Iris pigment epithelial cell (primary cell): ENCODE measurements at places on chromosomes 13 and 19.
A peak's percentile ranks its signal among the peaks of the same experiment; 100 is the strongest.

GRCh38 chr13:35747594-35747993 lies 271.1 kb upstream of the MAB21L1 start:
- DNase-seq: no peak

DNA sequence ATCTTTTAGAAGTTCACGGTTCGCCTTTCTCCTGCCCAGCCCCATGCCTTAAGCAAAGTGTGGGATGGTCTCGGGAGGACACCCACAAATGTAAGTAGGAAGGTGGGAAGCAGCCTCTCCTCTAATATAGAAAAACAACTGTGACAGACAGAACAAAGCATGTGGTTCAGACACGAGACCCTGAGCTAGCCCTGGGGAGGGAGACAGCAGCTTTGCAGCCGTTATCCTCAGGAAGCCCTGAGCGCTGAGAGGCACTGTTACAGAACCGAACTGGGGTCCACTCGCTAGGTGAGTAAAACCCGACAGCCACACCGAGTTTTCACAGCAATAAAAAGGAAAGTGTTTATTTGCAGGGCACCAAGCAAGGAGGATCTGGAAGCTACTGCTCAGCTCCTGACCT lies 210.6 kb downstream of the UQCRFS1 start:
- no peak for DNase-seq

DNA sequence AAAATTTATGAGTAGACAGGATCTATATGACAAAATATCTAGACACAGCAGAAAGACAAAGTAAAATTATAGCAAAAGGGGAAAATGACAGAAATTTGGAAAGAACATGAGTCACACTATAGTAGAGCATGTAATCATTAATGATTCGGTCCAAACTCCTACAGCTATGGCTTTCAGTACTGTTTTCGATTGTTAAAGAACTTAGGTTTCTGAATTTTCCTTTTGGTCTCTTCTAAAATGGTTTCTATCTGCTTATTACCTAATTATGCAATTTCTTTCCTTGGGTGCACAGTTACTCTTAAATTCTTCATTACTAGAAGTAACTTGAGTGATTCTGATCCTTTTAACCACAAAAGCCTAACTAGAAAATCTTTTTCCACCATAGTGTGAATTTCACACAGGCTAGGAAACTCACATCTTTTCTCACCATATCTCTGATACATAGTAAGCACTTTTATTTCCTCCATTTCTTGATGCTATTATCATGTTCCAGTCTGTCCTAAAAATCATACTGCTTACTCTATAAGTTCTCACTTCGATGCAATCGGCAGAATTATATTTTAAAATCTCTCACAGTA lies 1101.4 kb downstream of the PCDH9 start:
- no peak for DNase-seq

- DNase-seq: no peak
Observed at GRCh38 chr13:70484931-70485330, 376.7 kb upstream of the KLHL1 start.

- no peak for DNase-seq
Observed at GRCh38 chr13:86357106-86357505, 557.9 kb upstream of the SLITRK6 start.

DNA sequence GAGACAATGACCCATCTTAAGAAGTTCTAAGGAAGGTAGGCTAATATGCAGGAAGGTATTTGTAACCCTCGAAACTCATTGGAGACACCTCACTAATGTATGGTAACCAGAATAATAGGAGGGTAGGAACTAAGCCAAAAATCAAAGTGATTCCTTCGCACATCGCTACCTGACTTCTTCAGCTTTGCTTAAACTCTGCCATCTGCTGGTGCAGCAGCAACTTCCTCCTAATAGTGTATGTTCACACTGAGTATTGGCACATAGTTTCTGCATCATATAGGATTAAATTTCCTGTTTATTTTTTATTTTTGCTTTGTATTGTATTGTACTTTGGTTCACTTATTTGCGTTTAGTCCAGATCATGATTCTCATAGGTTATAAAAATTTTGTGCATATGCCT lies 676.2 kb downstream of the GPC5 start:
- no peak for DNase-seq

- no peak for DNase-seq
Observed at GRCh38 chr13:78998630-78999315, 339.8 kb upstream of the OBI1 start.

GRCh38 chr19:2561895-2562294 lies 86.0 kb downstream of the GADD45B start:
- DNase-seq: no peak

DNA sequence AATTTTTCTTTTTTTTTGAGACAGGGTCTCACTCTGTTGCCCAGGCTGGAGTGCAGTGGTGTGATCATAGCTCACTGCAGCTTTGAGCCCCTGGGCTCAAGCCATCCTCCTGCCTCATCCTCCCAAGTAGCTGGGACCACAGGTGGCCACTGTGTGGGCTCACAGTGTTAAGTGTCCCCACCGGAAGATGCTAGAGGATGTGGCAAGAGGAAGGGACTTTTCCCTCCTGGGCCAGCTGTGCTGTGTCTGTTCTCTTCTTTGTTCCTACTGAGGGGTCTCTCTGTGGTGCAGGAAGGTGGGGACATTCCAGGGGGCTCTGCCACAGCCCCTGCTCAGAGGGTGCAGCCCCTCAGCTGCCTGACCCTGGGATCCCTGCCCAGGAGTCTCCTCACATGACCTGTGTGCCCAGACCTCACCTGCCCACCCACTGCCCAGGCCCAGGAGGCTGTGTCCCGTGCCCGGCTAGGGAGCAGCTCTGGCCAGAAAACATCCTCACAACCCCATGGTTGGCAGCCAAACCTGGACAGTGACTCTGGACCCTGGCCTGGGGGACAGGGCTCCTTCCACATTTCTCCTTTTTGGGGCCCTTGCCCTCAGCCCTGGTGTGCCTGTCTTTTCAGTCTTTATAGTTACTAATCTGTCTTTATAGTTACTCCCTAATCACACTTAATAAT lies 14.4 kb upstream of the ANKRD10 start:
- DNase-seq: no peak

GRCh38 chr13:113448885-113449692 lies 4.2 kb downstream of the ADPRHL1 start:
- no peak for DNase-seq

DNA sequence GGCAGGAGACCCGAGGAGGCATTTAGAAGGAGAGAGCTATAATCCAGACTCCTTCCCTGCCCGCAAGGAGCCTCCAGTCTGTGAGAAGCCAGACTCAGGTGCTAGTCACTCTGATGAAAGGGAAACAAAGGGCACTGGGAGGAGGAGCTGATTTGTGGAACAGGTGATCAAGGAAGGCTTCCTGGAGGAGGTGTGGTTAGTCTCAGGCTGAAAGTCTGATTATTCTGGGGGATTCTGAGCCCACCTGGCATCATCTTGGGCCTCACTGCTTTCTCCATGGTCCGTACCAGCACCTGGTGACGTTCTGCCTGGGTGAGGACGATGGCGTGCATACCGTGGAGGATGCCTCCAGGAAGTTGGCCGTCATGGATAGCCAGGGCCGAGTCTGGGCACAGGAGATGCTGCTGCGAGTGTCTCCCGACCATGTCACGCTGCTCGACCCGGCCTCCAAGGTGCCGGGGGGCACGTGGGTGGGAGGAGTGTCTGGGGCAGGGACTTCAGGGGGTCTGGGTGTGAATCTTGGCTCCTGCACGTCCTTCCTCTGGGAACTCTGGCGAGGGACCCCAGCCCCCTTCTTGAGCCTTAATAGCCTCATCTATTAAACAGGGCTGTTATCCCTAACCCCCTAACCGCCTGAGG lies 3.9 kb downstream of the EPS8L1 start:
- DNase-seq: no peak

GRCh38 chr13:102798581-102799425 lies at the start of the genes BIVM and POGLUT2:
BIVM (plus strand) TSS chr13:102799119; CDS start chr13:102807268, 8,149 bp downstream.
POGLUT2 (minus strand) TSS chr13:102798976; CDS start chr13:102798670, 306 bp downstream.
- DNase-seq: peak; percentile 97

DNA sequence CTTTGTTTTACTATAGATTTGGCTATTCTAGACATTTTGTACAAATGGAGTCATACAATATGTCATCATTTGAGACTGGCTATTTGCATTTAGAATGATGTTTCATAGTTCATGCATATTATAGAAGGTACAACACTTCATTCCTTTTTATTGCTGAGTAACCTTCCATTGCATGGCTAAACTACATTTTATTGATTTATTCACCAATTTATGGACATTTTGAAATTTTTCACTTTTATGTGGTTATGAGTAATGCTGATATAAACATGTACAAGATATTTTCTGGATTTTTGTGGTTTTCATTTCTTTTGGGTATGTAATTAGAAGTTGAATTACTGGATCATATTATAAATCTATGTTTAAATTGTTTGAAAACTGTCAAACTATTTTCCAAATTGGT lies 710.3 kb upstream of the SLITRK5 start:
- peak; percentile 33 for DNase-seq

- no peak for DNase-seq
Observed at GRCh38 chr13:26942184-26942583, 181.6 kb upstream of the GPR12 start.

- DNase-seq: peak; percentile 61
Observed at GRCh38 chr13:93700115-93700514, 473.5 kb downstream of the GPC6 start.

DNA sequence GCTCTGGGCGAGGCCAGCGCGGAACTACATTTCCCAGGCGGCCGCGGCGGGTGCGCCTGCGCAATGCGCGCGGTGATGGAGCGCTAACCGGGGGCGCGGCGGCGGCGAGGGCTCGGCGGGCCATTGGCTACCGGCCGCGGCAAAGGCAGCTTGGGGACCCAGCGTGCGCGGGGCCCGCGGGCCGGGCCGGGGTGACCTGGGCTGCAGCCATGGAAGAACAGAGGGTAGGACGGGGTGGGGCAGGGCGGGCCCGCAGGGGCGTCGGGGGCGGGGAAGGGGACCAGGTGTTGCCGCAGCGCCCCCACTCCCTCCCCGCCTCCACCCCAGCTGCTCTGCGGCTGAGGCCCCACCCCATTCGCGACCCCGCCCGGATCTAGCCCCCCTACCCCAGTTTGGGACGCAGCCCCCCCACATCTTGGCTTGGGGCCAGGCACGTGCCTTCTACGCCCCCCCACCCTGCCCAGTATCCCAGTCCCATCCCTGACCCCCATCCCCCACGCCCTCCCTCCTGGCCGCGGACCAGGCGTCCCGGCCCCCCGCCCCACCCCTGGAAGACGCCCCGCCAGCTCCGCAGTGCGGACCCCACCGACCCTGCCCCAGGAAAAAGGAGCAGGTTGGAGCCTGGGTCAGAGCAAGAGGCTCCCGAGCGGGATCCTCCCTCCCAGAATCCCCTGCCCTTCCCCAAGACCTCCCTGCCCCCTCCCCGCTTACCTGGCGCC lies at the start of gene FSD1:
Gene FSD1 (plus strand): TSS at position 61 of the 719 bp plus-strand sequence. CDS start 149 bp downstream, at position 210.
- peak; percentile 40 for DNase-seq

- no peak for DNase-seq
Observed at GRCh38 chr13:76813891-76814290, 72.3 kb downstream of the KCTD12 start.

DNA sequence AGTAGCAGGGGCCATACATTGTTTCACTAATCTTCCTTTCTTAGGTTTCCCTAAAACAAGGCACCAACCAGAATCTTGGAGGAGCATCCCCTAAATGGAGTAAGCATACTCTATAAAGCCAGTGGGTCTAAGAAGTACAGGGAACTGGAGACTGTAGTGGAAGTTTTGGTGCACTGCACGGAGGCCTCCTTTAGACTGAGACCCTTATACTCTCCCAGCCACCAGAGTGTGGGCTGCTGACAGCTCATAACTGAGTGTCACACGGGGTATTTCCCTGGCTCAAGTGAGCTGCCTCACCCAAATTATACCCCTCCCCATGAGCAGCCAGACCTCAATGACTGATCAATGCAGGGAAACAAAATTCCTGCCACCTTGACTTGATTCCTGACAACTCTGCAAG lies 349.5 kb downstream of the NDFIP2 start:
- no peak for DNase-seq

- DNase-seq: peak; percentile 85
Observed at GRCh38 chr13:65725006-65725405, 1505.1 kb downstream of the PCDH9 start.

GRCh38 chr13:100602493-100603111 lies 14.0 kb upstream of the GGACT start:
- DNase-seq: no peak

DNA sequence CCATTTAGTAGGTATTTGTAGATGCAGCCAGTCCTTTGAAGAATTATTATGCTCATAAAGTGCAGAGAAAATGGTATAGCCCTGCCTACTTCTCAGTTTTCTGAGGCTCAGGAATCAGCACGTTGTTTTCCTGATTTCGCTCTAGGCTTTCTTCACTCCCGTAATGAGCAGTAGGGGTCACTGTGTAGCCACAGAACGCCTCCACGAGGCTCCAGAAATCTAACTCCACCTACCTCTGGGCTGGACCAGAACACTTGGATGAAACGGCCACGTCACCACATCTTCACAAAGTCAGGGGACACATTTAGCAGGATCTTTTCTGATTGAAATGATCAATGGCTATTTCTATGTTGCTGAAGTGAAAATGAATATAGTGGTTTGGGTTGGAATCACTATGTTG lies 49.8 kb upstream of the GTF3A start:
- peak; percentile 87 for DNase-seq

DNA sequence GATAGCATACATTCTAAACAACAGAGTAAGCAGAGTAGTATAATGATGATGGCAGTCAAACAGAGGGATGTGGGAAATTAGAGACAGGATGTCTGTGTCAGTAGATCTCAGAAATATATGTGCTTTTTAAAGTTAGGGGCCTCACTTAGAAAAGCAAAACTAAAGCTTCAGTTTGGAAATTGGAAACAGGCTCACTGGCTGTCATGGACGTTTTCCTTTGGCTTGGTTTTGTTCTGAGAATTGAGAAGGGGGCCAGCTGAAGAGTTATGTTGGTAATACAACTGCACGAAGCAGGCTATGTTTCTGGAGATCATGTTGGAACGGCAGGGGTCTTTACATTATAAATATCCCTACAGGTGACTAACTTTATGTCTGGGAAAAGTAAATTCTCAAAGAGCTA lies 261.3 kb downstream of the LMO7 start:
- no peak for DNase-seq

- no peak for DNase-seq
Observed at GRCh38 chr19:55489711-55490477, 1.7 kb downstream of the SSC5D start.

- peak; percentile 2 for DNase-seq
Observed at GRCh38 chr13:39210961-39211534, 172.8 kb downstream of the NHLRC3 start.

DNA sequence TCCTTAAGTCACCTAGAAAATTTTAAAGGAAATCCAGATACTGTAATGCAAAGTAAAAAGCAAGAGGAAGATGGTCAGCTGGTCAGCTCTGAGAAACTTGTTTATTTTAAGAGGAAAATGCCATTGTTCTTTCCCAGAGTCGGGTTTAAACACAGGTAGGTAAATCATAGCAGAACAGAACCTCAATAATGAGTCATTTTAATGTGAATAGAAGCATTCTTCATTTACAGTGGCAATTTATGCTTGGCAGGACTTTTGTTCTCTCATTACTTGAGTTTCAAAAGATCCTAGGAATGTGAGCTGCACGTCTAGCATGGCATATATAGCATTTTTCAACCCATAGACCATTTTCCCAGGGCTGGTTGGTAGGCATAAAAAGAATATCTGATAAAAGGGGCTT lies 132.3 kb downstream of the LIG4 start:
- peak; percentile 31 for DNase-seq

- DNase-seq: no peak
Observed at GRCh38 chr19:13804830-13805683, 9.8 kb downstream of the ZSWIM4 start.
